ENCODE measurements at places on chromosomes 12 and 14.
A peak's percentile ranks its signal among the peaks of the same experiment; 100 is the strongest.

DNA sequence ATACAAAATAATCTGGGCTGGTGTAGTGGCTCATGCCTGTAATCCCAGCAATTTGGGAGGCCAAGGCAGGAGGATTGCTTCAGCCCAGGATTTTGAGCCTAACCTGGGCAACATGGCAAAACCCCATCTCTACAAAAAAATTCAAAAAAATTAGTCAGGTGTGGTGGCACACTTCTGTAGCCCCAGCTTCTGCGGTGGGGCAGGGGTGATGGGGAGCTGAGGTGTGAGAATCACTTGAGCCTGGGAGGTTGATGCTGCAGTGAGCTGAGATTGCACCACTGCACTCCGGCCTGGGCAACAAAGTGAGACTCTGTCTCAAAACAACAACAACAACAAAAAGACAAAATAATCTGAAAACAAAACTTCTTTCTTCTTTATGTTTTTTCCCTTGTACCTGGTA, 66.0 kb downstream of the TC2N start:
- DNase-seq: no peak

- no peak for DNase-seq
Observed at GRCh38 chr14:104138098-104138717, at the start of gene KIF26A. Gene KIF26A, plus strand, starts transcription at chr14:104138587. Its CDS starts 136 bp downstream, at chr14:104138723.

GRCh38 chr12:96980991-96981414, 73.9 kb downstream of the NEDD1 start:
- no peak for DNase-seq

- no peak for DNase-seq
Observed at GRCh38 chr14:95309261-95310051, 10.3 kb downstream of the CLMN start.

- no peak for DNase-seq
Observed at GRCh38 chr12:50603817-50604639, 99.2 kb downstream of the DIP2B start.

GRCh38 chr12:25949343-25949742, 9.1 kb upstream of the RASSF8 start:
- no peak for DNase-seq

DNA sequence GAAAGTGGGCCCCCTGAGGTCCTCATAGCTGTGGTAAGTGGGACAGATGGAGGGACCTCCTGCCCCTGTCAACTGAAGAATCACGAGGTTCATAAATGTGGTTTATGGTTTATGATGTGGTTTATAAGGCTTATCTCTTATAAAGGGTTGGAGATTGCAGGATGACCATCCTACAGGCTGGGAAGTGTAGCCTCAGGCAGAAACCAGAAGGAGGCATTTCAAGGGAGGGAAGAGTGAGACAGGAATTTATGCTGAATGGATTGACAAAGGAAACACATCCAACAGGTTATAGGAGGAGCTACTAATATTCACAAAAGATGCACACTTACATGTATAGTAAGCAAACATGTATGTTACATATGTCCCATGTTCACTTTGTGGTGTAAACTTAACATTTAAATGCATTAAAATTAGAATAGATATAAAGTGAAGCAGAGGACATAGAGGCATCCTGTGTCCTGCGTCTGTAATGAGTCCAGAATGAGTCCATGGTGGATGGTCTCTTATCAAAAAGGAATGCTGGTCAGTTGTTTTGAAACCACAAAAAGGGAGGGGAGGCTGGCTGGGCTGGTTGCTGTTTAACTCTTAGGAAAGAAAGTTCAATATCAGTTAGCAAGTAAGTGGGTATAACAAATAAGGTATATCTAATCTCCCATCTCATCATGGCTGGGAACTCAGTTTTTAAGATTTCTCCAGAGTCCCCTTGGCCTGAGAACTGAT, 149.0 kb upstream of the RMST start:
- DNase-seq: no peak

GRCh38 chr14:55845963-55846825, 266.2 kb downstream of the KTN1 start:
- DNase-seq: no peak

DNA sequence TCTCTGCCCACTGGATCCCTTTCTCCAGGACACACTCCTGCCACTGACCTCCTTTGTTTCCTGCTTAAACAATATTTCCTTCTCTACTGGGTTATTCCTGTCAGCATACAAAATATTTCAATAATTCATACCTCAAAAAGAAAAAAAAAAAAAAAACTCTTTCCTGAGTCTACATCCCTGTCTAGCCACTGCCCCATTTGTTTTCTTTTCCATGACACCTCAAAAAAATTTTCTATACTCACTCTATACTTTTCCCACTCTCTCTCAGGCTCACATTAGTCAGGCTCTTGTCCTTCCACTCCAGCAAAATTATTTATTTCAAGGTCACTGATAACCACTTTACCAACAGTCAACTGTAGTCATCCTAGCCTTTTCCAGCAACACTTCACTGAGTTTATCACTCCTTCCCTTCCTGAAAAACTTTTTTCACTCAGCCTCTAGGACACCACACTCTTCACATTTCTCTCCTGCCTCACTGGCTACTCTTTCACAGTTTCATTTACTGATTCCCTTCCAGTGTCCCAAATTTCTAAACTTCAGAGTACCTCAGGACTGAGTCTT, 29.4 kb upstream of the GXYLT1 start:
- DNase-seq: no peak

DNA sequence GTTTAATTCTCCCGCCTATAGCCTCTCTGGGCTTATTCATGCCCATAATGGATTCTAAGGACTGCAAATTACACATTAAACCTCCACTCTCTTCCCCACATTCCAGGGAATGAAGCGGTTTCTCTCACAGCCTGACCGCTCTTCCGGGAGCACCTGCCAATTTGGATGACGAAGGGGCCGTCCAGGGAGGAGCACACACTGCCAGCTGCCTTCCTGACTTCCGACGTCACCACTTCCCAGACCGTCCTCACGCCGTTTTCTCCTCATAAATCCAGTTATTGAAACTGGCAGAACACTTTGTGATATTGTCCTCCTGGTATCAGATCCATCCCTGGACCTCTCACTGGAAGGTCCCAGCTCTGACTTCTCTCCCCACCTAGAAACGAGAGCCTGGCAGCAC, 87.6 kb downstream of the GCH1 start:
- no peak for DNase-seq

DNA sequence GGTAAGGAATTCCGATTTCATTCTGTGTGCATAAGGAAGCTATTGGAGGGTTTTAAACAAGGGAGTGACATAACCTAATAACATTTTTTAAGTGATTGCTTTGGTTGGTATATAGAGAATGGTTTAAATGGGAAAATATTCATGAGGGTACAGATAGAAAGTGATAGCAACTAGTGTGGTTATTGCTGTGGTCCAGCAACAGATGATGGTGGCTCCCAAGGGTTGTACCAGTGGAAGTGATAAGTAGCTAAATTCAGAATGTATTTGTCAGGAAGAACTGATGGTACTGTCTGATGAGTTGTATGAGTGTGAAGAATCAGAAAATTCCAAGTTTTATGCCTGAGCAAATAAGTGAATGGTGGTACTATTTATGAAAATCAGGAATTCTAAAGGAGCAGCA, 2.6 kb upstream of the CNOT2 start:
- DNase-seq: no peak

DNA sequence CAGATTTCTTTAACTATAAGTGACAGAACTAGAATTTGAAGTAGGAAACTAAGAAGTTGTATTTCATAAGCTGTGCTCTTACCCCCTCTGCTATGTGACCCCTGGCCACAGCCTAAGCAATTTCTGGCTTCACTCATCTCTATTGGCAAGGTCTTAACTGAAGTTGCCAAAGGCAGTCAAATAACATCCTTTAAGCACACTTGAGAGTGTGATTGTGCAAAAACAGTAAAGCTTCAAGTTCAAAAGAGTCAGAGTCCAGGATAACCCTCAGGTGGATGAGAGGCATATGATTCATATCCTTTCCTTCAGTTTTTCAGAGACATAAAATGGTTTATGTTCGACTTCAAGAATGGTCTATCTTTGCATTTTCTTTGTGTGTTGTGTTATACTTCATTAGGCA, 45.2 kb downstream of the GRIP1 start:
- DNase-seq: no peak

- no peak for DNase-seq
Observed at GRCh38 chr12:81369175-81369574, 291.3 kb downstream of the ACSS3 start.

- DNase-seq: no peak
Observed at GRCh38 chr12:64125913-64126312, 96.2 kb downstream of the KICS2 start.

GRCh38 chr12:84508851-84509260, 403.7 kb downstream of the SLC6A15 start:
- DNase-seq: no peak

DNA sequence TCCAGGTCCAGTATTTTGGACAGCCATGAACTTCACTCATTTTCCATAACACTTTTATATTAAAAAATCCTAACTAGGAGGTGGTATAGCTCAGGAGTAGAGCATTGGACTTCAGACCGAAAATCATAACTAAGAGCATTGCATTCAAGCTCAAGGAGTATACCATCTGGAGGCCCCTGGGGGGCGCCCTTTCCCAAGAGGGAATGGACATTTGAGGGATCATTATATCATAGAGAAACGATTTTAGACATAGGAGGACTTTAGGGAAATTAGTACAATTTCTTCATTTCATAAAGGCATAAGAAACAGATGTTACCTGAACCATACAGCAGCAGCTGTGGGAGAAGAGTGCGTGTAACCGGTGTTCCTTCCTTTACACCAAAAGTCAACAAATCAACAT, 5.2 kb upstream of the ATG14 start:
- DNase-seq: peak; percentile 34

GRCh38 chr14:31785574-31785973, 224.4 kb downstream of the NUBPL start:
- DNase-seq: no peak

DNA sequence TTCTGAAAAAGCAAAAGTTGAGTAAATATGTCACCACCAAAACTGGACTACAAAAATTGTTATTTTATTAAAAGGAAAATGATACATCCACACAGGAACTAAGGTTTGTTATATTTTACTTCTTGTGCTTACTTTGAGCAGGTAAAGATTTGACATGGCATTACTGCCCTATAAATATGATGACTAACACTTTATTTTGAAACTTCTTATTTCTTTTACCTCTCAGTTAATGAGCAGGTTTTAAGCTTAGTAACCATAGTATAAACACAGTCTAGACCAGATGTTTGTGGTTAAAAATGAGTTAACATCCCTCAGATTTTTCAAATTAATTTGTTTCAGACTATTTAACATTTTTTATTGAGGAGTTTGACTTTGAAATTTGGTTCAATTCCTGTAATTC, 862.5 kb upstream of the USP15 start:
- no peak for DNase-seq

- no peak for DNase-seq
Observed at GRCh38 chr14:104770851-104771272, 17.9 kb downstream of the SIVA1 start.

- peak; percentile 8 for DNase-seq
Observed at GRCh38 chr12:50182461-50182860, 15.3 kb upstream of the CERS5 start.

DNA sequence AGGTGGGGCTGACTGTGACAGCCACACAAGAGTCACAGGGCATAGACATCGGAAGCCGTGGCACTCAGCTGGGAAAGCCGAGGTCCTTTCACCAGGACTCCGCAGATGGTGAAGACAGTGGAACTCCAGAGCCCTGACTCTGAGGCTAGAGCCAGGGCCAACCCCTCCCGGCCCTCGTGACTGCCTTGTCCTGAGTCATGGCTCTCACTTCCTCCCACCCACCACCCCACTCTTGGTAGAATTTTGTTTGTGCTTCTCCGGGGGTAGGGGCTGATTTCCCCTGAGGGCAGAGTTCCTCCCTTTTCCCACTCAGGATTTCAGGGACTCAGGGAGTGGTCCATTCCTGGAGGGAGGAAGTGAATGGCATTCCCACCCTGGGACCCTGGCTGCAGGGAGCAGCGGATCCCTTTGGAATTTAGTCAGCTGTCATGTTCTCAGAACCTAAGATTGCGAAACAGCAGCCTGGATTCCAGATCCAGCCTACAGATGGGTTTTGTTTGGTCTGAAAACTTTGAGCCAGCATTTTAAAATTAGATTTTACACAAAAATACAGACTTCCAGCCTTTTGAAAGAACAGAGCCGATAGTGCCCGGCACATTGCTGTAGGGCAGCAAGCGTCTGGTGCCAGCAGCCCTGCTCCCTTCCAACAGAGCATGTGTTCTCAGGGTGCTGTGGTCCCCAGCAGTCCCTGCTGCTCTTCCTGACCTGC, 50.7 kb downstream of the TPCN1 start:
- DNase-seq: peak; percentile 92

GRCh38 chr14:37870170-37870569, 274.7 kb downstream of the TTC6 start:
- DNase-seq: no peak

DNA sequence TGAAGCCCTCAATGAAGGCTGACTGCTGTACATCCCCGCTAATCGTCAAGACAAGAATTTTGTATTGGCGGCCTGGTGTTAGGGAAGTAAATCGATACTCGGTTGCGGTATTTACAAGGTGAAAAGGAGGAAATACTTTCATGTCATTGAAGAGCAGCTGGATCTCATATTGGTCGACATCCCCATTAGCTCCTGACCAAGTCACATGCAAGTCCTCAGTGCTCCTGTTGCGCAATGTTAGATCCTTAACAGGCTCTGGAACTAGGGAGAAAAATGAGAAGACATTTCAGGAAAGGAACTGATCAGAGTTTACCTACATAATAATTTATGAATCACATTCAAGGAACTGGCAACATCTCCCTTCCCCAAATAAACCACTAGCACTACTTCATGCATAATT, 66.2 kb downstream of the PTPRB start:
- no peak for DNase-seq

DNA sequence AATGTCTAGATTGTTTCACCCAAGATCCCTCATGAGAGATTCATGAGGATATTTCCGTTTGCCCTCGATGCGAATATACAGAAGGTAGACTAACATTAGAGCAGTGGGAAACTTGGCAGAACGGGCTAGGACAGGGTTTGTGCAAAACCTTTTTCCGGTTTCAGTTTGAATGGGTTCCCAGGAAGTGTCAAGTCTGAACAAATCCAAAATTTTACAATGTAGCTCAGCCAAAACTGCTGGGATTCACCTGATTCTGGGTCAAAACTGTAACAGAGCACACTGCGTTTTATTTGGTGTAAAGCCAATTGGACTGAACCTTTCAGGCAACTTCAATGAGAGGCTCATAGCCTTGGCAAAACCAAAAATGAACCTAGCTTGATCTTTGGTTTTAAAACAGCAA, 337.8 kb upstream of the DIO2 start:
- no peak for DNase-seq

GRCh38 chr12:132204793-132205270, 60.6 kb downstream of the NOC4L start:
- DNase-seq: no peak

DNA sequence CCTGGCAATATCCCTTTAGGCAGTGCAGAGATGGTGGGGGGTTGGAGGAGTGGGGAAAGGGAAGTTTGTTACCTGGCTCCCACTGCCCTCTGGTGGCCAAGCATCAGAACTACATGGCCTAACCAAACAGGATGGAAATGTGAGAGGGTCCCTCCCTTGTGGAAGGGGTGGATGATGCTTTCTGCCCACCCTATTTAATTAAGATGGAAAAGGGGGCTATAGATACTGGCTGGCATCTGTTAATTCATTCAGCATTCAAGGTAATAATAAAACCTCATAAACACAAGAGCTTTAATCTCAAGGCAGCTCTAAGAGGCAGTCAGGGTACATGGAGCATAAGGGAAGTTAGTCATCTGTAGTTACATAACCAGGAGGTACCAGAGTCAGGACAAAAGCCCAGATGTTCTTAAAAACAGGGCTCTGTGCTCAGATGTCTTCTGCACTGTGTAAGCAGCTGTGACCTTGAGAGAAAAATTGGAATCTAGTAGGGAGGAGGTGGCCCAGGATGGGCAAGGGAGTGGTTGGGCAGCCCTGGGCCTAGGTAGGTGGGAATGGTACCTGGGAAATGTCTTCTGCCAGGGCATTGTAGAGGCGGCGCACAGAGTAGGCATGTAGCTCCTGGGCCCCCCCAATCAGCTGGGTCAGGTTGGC, 4.6 kb downstream of the AP1G2 start:
- DNase-seq: peak; percentile 56

All from suppressor macrophage treated with lipopolysaccharide for 4 hours (primary cell).